CD4-positive, alpha-beta T cell (primary cell): ENCODE measurements at places on chromosomes 16 and 17.

GRCh38 chr16:27270349-27270748 lies 1.8 kb upstream of the NSMCE1 start:
- no peak for DNase-seq

DNA sequence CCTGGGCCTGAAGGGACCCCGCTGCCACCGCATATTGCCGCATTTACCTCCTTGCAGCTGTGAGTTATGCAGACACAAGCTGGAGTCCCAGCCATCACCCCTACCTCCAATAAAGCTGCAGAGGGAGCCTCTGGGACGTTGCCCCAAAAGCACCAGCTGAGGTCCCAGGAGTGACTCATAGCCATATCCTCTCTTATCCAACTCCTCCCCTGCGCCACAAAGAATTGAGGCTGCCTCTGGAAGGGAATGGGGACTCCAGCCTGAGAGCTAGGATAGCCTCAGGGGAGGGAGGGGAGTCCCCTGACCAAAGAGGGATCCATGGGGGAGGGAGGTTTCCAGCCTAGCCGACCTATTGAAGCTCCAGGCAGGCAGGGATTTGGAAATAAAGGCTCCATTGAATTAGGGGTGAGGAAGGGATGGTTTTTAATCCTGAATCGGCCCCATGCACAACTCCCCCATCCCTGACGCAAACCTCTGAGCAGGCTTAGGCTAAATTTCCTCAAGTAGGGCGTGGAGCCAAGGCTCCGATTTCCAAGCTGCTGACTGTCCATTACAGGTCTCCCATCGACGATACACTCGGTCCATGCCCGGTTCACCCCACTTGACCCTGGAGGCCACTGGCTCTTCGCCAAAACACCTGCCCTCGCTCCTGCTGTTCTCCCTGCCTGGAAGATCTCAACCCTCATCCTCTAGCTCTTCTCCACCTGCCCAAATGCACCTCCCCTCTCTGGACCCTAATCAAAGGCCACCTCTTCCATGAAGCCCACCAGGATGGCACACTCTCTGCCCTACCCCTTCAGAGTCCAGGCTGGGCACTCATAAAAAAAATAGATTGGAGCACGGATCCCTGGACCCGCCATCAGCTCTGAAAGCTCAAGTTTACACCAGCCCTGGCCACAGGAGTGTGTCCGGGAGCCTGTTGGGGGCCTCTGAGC lies 27.5 kb downstream of the PIMREG start:
- DNase-seq = no peak

- DNase-seq = no peak
These were observed 49.0 kb upstream of the AKAP1 start for GRCh38 chr17:57035971-57036481.

GRCh38 chr17:12287953-12288352 lies 267.3 kb downstream of the MAP2K4 start:
- no peak for DNase-seq

DNA sequence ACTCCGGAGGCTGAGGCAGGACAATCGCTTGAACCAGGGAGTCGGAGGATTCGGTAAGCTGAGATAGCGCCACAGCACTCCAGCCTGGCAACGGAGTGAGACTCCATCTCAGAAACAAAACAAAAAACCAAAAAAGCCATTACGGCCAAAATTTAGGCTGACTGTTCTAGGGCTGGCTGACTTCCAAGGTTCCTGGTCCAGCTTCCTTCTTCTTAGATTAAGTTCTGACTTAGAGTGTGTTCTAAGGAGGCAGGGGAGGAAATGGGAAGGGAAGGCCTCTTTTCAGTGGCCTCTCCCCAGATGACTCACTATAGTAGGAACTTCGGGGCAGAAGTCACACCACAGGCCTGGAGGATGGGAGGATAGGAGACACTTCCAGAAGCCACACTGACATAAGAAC lies 27.7 kb upstream of the CLEC18B start:
- no peak for DNase-seq

DNA sequence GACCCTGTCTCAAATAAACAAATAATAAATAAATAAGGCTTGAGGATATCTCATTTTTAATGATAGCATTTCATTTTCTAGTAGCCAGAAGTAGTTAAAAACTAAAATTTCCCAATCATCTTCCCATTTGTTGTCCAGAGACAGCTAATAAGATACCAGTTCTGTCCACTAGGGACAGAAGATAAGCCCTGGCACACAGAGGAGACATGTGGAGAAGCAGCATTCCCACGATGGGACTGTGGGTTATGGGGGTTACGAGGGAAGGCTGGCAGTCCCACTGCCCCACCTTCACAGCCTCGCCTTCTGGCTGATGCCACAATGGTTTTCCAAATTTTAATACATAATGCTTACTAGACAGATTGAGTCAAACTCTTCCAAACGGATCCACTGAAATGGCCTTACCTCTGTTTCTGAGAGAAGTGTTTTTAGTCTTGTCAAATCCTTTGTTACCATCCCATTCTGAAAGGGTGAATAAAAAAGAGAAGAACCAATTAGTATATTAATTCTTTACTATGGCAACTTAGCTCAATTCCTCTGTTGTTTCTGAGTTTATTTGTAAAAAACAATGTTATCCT lies 44.2 kb downstream of the HELZ start:
- DNase-seq = no peak

DNA sequence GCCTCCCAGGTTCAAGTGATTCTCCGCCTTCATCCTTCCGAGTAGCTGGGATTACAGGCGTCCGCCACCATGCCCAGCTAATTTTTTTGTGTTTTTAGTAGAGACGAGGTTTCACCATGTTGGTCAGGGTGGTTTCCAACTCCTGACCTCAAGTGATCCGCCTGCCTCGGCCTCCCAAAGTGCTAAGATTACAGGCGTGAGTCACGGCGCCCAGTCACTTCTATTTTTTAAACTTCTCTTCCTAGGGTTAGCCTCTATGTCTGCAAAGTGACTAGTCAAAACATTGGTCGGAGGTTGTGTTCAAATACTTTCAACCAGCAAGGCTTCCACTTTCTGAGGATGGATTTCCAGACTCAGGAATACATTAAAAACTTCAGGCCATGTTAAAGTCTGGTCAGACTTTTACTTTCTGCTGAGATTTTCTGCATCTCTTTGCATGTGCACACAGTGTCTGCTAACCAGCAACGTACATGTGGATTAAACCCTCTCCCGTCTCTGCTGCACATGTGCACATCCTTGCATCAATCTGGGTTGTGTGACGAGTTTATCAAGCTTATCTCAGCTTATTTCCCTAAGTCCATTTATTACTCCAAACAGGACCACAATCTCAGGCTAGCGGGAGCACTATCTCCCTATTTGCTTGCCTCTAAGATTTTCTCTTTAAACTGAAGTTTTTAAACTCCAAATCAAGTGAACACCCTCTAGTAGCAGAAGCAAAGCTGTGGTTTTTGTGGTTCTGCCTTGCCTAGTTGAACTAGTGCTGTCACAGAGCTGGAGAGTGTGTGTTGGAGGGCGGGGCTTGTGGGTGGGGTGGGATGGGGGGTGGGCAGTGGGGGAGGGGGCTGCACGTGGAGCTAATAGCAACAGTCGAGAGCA lies 525.2 kb upstream of the GOT2 start:
- no peak for DNase-seq

GRCh38 chr16:17392857-17393692 lies 77.7 kb downstream of the XYLT1 start:
- DNase-seq = no peak

GRCh38 chr17:82966415-82966814 lies 113.0 kb upstream of the METRNL start:
- DNase-seq = peak; percentile 19

GRCh38 chr17:78239489-78239931 lies 8.1 kb downstream of the TMEM235 start:
- no peak for DNase-seq

- DNase-seq = peak; percentile 95
These were observed 304.4 kb downstream of the SEC14L1 start for GRCh38 chr17:77444984-77445759.

GRCh38 chr16:5490499-5490898 lies 392.9 kb upstream of the EEF2KMT start:
- no peak for DNase-seq

GRCh38 chr16:22871861-22872260 lies 57.9 kb downstream of the HS3ST2 start:
- no peak for DNase-seq

- no peak for DNase-seq
These were observed 121.0 kb downstream of the PARN start for GRCh38 chr16:14509055-14509454.

DNA sequence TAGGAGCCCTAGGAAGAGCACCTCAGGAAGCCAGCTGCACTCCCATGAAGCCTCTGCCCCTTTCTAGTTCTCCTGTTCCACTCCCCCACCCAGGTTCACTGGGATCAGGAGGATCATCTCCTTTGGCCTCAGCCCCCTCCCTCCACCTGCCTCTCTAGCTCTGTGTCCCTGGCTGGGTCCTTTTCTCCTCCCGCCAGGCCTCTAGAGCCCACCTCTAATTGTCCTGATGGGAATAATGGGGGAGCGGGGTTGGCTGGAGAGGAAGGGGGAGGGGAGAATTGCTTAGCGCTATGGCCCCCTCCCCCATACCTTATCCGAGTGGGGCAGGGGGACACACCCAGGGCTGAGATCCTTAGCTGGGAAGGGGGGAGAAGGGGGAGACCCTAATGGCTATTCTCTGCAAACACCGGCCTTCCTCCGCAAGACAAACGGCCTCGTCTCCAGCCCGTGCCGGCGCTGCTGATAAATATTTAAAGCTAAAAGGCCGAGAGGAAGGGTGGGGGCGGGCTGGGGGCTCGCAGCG lies 997 bp downstream of the HOXB7 start:
- DNase-seq = no peak
